Activated naive CD8-positive, alpha-beta T cell treated with anti-CD3 and anti-CD28 coated beads, Interleukin-2, amount 10 ng/mL, durations not matched to agents 7 days and 5 days (primary cell): ENCODE measurements at places on chromosomes 6 and 20. TPM values are rescaled to one million over a fixed set of nuclear protein-coding genes. Genes with fewer than 3 reads are reported as not detected.

The C6orf58 gene
- total RNA-seq, result not detected

DNA sequence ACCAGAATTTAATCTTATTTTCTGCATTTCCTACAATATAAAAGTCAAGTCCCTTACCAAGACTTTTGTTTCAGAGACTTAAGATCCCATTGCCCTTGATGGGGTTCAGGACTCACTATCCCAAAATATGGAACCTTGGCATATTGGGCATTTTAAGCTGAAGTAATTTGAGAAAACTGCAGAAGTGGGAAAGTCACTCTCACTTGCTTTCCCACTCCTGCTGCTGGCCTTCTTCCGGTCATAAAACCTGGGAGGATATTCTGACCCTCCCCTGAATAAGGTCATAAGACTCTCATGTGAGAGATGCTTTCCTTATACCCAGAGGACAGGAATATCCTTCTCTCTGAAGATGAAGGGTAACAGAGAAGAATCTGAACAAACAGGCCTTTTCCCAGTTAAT is 92.8 kb upstream of the IFNGR1 start:
- DNase-seq, result no peak

- DNase-seq, result no peak
Measured at GRCh38 chr6:103538381-103538780, 1321.3 kb downstream of the HACE1 start.

DNA sequence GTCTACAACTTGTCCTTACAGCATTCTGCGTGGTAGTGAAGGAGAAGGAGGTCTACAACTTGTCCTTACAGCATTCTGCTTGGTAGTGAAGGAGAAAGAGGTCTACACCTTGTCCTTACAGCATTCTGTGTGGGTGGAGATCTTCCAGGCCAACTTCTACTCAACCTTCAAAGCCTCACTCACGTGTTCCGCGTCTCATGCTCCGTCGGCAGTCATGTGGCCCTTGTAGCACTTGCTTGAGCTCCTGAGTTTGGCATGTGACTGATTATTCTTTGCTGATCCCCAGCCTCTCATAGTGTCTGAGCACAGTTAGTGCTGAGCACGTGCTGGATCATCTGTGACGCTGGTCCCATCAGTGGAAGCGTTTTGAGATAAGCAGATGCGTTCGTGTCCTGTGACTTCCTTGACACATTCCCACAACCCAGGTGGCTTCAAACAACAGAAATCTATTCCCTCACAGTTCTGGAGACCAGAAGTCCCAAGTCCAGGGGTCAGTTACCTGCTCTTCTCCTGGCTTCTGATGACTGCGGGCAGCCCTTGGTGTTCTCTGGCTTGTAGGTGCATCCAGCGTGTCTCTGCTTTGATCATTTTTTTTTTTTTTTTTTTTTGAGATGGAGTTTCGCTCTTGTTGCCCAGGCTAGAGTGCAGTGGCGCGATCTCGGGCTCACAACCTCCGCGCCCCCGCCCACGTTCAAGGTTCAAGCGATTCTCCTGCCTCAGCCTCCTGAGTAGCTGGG is 2.6 kb downstream of the SS18L1 start:
- DNase-seq, result no peak

The RIMS4 gene
- not detected for total RNA-seq

DNA sequence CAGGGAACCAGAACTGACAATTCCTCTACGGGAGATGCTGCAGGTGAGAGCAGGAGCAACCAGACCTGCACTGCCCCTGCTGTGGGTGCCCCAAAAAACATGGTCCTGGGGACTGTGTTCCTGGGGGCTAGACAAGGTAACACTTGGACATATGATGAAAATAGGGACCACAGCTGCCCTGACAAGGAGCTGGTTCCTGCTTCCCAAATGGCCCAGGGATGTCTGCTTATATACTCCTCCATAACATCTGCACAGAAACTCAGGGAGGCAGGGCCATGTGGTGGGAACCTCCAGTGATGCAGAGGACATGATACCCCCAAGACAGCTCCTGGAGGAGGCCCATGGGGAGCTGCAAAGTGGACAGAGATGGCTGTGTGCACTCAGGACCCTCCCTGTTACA is 19.8 kb downstream of the HLA-F start:
- DNase-seq, result no peak

GRCh38 chr6:107506145-107506544 is 16.2 kb downstream of the SOBP start:
- no peak for DNase-seq

DNA sequence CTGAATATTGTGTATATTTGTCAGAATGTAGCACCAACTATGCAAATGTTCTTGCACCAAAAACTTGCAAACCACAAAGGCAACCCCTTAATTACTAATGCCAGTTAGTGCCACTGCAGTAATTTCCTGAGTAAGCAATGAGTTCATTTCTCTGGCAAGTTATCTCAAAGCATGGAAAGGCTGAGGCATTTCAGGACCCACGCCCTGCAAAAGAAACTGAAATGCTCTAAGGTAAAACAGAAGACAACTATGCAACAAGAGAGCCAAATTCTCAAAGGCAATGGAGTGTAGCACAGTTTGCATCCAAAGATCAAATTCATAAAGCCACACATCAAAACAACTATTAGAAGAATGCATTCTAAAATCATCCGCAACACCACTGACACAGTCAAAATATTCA is 994.4 kb downstream of the EYS start:
- DNase-seq, result no peak

DNA sequence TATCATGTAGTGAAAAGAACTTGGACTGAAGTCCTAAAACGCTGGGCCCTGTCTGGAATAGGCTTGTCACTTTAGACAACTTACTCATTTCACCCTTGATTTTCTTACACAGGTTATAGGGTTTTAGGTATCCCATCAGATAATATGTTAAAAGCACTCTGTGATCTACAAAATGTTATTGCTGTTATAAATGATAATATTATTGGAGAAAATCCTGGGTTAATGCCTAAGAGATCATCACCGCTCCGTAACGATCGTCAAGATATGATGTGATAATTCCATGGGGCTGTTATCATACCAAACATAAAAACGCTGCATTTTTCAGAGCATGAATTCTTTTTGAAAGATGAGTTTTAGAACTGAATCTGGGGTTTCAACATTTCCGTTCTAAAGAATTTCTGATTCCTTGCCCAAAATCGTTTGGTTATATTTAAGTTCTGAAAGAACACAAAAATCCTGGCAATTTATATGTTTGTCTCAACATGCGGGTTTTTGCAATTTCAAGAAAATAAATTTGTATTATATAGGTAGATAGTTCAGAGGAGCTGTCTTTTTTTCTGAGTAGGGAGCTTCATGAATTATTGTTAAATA is 154.8 kb downstream of the FOXC1 start:
- no peak for DNase-seq

DNA sequence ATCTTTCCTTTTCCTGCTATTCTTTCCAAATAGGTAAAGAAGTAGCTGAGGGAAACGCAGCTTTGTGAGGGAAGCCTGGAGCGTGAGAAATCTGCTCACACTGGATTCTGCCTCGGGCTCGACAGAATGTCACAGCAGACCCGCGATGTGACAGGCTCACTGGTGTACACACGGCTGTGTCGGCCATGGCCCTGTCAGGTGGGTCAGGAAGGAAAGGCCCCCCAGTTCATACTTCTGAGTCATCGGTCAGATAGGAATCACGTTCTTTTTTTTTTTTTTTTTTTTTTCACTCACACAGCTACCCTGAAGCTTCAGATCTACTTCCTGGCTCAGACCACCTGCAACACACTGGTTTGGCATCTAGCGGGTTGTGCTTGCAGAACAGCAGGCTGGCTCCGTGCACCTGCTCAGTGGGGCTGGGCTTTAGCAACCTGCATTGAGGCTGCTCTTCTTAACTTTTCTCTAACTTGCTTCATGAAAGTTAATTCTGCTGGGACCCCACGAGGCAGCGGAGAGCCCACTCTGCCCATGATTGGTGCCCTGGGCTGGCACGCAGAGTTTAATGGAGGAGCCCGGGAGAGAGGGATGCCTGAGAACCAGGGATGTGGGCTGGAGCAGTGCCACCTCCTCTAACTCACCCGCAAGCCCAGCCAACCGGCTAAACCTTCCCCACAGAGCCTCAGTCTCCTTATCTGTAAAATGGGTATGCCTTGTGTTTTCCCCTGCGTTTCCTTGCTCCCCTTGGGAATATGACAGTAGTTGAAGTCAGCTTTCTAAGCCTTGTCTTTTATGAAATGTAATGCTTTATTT is 61.5 kb upstream of the FNDC1 start:
- DNase-seq, result peak; percentile 67

The C20orf202 gene
- 0.25 TPM for total RNA-seq

DNA sequence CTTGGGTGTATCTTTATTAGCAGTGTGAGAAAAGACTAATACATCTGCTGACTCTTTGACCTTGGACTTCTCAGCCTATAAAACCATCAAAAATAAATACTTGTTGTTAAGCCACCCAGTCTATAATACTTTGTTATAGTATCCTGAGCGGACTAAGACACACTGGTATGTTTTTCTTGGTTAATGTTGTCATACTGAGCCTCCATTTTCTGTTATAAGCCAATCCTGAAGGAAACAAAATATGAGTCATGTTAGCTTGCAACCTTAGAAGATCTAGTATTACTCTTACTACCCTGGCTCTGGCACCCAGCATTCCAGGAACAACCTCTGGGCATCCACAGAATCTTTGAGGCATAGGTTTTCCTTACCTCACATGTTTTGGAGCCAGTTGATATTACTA is 307.2 kb downstream of the FRK start:
- no peak for DNase-seq

GRCh38 chr6:154615483-154616025 is 105.1 kb upstream of the CNKSR3 start:
- no peak for DNase-seq

The PTK6 gene
- 0.11 TPM for total RNA-seq

- no peak for DNase-seq
Measured at GRCh38 chr20:49919461-49919860, 4.1 kb upstream of the SPATA2 start.

GRCh38 chr6:109793021-109793420 is 101.9 kb downstream of the FIG4 start:
- DNase-seq, result no peak

GRCh38 chr6:169701311-169701953 is 397 bp downstream of the WDR27 start:
- DNase-seq, result no peak

The FHL5 gene
- total RNA-seq, result not detected

DNA sequence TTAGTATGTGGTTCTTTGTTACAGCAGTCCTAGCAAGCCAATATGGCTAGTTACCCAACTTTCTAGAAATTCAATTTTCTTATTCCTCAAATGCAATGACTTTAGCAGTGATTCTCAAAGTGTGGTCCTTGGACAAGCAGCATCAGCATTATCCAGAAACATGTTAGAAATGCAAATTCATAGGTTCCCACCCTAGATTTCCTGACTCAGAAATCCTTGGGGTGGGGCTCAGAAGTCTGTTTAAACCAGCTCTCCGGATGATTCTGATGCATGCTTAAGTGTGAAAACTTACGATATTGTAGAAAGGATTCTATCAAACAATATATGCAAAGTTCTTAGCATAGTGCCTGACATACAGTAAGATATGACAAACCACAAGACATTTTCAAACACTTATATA is 757.1 kb downstream of the DHX35 start:
- no peak for DNase-seq

GRCh38 chr20:48898210-48898609 is 23.3 kb upstream of the ARFGEF2 start:
- DNase-seq, result no peak

GRCh38 chr20:1881240-1881835 is 13.9 kb upstream of the SIRPA start:
- no peak for DNase-seq

The LHFPL5 gene
- total RNA-seq, result not detected

DNA sequence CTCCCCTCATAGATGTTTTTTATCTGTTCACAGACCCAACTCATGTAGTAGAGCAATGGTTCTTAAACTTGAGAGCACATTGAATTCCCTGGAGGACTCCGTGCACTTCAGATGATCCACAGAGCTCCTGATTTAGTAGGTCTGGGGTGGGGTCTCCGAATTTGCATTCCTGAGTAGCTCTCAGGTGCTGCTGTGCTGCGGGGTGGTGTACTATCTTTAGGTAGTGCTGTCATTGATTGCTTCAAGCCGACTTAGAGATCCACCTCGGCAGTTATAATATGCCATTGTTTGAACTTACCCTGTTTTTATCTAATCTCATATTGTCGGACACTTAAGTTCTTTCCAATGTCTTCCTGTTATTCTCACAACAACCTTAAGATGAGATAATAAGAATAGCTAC is 45.0 kb downstream of the BMP2 start:
- no peak for DNase-seq

The FERMT1 gene
- total RNA-seq, result not detected

DNA sequence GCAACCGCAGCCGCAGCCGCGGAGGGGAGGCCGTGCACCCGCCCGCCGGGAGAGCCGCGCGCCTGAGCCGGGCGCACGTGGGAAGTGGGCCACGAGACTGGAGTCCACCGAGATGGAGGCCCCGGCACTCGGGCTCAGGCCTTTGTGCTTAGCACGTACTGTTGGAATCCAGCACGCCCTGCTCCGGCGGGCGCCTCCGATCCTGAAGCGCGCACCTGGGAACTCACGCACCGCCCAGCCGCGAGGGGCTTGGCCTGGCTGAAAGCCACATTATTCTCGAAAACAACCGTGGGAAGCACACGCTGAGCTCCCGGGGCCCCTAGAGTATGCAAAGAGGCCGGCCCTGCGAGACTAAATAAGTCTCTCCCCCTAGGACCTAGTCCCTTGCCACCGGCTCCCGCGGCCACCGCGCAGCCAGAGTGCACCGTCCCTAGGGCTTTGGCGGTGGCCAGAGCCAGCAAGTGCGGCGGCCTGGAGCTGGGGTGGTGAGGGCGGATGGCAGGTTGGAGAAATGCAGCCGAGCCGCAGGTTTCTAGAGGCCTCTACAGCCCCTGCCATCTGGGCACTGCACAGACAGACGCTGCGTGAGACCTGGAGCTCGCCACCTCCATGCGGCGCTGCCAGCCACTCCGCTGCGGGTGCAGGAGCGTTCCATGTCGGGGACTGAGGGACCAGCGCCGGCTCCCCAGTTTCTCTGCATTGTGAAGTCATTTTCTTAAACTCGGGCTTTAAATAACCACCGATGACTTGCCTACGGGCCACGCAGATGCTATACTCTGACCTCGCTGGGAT is 42.0 kb upstream of the LY86 start:
- DNase-seq, result peak; percentile 59

DNA sequence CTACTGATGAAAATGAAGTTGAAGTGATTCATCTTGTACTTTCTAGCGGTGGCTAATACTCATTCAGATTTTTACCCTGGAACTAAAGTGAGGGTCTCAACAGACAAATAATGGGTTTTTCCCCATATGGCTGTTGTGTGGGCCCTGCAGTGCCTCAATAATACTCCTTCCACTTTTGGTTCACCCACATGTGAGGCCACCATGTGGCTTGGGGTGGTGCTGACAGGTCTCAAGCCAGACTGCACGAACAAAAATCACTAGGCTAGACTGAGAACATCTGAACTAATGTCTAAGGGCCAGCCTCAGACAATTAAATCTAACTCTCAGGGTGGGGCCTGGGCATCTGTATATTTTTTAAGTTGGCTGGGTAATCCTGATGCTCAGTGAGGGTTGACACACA is 7.9 kb upstream of the COL12A1 start:
- no peak for DNase-seq
